Body of pancreas (tissue), 4 donors: ENCODE measurements at places on chromosomes 2 and 18. TPM values are rescaled to one million over a fixed set of nuclear protein-coding genes. Genes with fewer than 3 reads are reported as not detected.

The CYP27C1 gene
- 0.52 TPM for total RNA-seq

DNA sequence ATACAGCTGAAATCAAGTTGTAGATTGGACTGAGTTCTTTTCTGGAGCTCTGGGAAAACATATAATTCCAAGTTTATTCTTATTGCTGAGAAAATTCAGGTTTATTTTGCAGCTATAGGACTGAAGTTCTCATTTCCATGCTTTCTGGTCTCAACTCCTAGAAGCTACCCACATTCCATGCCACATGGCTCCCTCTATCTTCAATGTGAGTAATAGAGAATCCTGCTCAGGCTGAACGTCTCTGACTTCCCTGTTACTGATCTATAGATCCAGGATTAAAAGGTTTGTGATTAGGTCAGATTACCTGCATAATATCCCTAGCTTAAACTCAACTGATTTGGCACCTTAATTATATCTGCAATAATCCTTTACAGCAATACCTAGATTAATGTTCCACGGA, 453.8 kb upstream of the MC4R start:
- H3K4me3 ChIP-seq: no peak overlapping the region
- H3K27ac ChIP-seq: no peak overlapping the region
- no peaks in the 10 kb centered on the region for H3K4me1 ChIP-seq
- no peak for DNase-seq
- no peaks in the 10 kb centered on the region for H3K27me3 ChIP-seq

DNA sequence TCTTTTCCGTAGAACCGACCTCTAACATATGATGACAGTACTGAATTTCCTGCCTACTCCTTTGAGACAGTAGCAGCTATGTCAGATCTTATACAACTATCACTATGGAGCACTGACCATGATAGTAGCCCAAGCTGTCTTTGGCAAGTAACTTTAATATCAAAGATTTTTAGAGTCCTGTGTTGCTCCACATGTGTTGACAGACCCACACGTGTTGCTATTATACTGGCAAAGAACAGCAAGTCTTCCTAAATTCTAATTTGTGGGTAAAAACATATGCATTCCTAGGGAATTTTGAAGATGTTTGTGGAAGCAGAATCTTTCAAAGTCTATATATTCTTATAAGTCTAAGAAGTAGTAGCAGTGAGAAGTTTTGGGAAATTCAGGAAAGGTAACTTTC, 245.5 kb upstream of the HNMT start:
- no peaks in the 10 kb centered on the region for H3K36me3 ChIP-seq
- H3K27ac ChIP-seq: no peak overlapping the region
- H3K27me3 ChIP-seq: no peaks in the 10 kb centered on the region
- DNase-seq: no peak

GRCh38 chr2:240423788-240424191, 11.7 kb upstream of the GPC1 start:
- peaks cover 13% of the 10 kb centered on the region for H3K4me1 ChIP-seq
- no peaks in the 10 kb centered on the region for H3K27me3 ChIP-seq
- H3K27ac ChIP-seq: peak overlapping the region; percentile 56
- DNase-seq: peak; percentile 9
- H3K36me3 ChIP-seq: no peaks in the 10 kb centered on the region
- no peak overlapping the region for H3K4me3 ChIP-seq

- no peaks in the 10 kb centered on the region for H3K36me3 ChIP-seq
- no peak for DNase-seq
- H3K27ac ChIP-seq: no peak overlapping the region
- H3K4me1 ChIP-seq: no peaks in the 10 kb centered on the region
- no peaks in the 10 kb centered on the region for H3K27me3 ChIP-seq
- no peak overlapping the region for H3K4me3 ChIP-seq
These were observed 81.7 kb downstream of the GBX2 start for GRCh38 chr2:236086403-236086970.
